ENCODE measurements at places on chromosomes 13 and 19. TPM values are rescaled to one million over a fixed set of nuclear protein-coding genes. Genes with fewer than 3 reads are reported as not detected.

Gene TTC9B
- total RNA-seq = not detected

Gene ZNF91
- 158 TPM for total RNA-seq

Gene CD33
- 13.4 TPM for total RNA-seq

Gene AMER2
- 0.94 TPM for total RNA-seq

Gene HSPBP1
- total RNA-seq = 12.1 TPM

All from subcutaneous adipose tissue (tissue), 4 donors.